ENCODE measurements at places on chromosomes 11 and 22.

GRCh38 chr22:50738649-50739227 is 734 bp downstream of the ACR start:
- DNase-seq = no peak

DNA sequence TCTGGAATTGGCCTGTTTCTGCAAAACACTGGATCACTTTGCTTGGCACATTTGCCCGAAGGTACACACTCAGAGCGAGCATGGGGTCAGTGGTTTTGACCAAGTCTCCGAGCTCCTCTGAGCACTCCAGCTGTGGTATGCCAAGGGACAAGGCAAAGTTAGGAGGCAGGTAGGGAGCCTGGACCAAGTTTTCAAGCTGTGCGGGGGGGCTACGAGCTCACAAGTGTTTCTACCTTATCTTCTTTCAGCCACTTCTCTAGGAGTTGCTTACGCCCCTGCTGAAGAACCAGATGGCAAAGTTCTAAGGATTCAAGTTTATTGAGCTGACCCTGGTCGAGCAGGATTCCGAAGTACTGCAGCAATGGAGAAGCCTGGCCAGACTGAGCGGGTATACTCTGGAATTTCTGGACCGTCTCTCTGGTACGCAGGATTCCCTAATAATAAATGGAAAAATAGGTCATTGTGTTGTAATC is 54.7 kb upstream of the SLC25A1 start:
- no peak for DNase-seq

- DNase-seq = no peak
Observed at GRCh38 chr11:5285703-5286340, 15.9 kb downstream of the OR51B4 start.

- no peak for DNase-seq
Observed at GRCh38 chr11:104549019-104549418, 349.2 kb downstream of the CASP12 start.

GRCh38 chr11:76380159-76380976 is 564 bp downstream of the THAP12 start:
- peak; percentile 78 for DNase-seq

GRCh38 chr11:120381401-120381800 is 45.2 kb downstream of the ARHGEF12 start:
- DNase-seq = no peak

DNA sequence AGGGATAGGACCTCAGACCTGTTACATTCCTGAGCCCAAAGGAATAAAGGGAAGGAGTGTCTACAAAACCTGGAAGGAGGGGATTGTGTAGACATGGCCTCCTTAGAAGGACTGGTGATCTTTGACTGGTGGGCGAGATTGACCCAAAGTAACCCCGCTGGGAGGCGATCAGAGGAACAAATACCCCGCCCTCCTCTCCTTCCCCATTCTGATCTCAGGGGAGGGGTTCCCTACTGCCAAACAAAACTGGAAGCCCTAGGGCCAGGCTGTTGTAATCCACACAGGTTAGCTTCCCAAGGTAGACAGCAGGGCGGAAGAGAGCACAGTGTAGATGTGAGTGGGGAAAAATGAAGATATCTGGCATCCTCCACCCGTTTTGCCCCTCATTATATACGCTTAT is 24.7 kb downstream of the NCF4 start:
- DNase-seq = no peak

DNA sequence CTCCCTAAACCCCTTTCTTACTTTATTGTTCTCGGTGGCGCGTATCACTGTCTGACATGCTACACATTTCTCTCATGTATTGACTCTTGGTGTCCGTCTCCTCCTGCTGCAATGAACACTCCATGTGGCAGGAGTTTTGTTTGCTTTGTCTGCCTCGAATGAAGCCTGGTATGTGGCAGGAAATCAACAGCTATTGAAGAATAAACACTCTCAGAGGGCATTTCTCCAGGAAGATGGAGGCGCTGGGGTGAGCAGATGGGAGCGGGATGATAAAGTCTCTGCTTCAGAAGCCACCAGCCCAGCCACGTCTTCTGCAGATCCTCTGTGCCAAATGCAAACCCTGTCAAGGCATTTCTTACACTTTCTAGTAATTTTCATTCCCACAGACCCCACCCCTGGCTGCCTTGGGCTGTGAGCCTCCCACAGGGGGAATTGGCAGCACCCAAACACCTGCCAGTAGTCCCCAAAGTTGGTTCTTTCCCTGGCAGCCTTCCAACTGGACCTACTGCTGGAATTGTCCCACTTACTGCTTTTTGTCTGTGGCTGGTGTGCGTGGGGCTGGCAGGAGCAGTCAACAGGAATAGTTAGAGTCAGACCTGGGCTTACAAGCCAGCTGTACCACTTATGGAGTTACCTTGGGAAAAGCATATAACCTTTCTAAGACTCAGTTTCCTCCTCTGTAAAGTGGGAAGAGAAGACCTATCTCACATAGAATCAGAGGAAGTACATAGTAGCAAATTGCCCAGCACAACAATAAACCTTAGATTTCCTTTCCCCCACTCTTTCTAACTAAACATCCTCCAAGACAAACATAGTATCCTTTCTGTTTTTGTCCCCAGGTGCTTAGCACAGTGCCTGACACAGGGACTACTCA is 13.3 kb upstream of the IL10RA start:
- DNase-seq = no peak

DNA sequence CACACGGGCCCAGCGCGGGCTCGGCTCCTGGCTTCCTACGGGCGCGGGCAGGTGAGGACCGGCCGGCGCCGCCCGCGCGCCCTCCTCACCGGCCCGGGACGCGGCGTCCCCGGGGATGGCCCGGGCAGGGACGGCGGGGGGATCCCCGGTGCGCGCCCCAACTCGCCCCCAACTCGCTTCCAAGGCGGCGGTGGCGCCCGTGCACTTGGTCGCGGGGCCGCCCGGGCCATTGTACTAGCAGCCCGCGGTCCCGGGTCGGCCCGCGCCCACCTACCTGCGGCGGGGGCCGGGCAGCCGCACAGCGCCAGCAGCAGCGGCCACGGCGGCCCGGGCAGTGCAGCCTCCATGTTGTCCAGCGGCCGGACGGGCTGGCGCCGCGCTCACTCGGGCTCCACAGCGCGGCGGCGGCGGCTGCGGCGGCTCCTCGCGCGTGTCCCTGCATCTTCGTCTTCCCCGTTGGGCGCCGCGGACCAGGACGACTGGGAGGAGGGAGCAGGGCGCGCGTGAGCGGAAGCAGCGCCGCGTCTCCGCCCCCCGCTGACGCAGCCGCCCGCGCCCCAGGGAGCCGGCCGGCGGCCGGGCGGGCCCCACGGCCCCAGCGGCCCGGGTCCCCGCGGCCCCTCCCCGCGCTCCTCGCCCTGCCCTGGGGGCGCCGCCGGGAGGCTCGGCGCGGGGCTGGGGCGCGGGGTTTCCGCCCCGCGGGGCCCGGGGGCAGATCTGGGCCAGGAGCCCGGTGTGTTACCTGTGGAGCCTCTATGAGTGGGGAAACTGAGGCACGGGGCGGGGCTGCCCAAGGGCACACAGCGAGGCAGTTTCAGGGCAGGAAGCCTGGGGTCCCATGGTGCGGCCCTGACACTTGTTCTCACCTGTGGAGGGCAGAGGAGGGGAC is 159.3 kb upstream of the GRK3 start:
- no peak for DNase-seq

GRCh38 chr11:120867531-120867930 is 156.4 kb upstream of the TBCEL start:
- no peak for DNase-seq

DNA sequence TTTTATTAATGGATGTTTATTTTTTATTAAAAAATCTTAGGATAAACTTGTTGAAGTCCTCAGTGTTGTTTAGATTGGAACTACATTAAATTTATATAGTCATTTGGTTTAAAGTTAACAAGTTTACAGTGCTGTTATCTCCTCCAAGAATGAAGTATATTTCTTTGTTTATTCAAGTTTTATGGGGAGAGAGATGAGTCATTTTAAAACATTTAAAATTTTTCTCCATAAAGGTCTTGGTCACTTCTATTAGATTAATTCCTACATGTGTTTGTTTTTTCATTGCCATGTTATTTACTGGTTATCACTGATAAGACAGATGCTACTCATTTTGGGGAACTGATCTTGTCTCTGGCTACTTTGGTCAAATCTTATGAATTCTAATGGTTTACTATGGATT is 429.6 kb downstream of the METTL15 start:
- no peak for DNase-seq

DNA sequence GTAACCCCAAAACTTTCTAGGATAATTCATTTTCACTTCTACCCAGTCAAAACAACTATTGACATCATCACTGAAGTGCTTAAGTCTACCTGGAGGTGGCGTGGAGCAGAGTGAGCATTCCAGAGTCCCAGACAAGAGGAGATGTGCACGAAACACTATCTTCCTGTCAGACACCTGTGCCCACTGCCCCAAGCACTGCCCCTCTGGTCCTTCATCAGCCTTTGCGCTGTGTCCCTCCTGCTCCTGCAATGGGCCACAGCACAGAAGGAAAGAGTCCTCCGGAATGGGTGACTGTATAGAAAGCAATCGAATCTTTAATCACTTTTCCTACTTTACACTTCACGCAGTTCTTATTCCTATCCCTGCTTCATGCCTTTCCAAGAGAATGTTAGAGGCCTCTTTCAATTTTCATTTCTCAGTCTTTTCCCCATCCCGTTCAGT is 512 bp upstream of the GRIA4 start:
- DNase-seq = no peak

- peak; percentile 0 for DNase-seq
Observed at GRCh38 chr22:49132009-49132408, 695.7 kb downstream of the BRD1 start.

DNA sequence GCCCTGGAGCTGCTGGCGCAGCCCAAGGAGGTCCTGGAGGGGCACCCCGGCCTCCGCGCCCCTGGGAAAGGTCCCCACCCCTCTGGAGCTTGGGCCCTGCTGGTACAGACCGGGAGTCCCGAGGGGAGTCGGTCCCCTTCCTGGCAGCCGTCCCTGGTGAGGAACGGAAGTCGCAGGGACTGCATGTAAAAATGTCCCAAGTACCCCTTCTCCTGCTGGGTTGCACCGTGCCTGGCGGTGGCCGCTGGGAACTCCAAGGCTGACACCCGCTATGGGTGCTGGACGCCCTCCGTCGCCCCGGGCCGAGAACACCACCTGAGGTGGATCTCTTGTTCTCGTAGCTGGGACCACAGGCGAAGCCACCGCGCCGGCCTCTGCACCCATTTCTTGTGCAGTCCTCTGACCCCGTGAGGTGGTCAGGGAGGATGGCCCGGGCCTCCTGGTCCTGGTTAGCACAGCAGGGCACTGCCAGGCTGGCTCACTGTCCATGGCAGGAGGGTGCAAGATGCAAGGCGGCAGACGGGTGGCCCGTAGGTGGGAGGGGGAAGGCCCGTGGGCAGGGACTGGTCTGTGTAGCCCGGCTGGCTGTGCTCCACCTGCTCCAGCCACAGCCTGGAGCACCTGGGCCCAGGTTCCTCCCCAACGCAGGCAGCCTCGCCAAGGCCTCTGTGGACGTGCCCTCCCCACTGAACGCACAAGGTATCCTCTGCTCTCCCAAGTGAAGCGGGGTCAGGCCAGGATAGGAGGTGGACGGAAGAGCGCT is 165.2 kb downstream of the IGLL1 start:
- DNase-seq = peak; percentile 66

DNA sequence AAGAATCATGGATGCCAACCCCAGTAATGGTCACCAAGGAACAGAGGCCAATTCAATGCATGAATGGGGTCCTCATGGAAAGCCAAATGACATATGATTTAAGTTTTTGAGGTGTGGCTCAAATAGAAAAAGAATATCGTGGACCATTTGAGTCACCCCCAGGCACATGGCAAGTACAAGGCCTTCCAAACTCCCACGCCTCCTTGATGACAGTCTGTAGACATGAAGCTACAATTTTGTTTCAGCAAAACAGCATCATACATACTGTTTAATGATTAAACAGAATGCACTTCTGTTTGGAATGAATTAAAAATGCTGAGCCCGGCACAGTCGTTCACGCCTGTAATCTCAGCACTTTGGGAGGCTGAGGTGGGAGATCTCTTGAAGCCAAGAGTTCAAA is 7.4 kb downstream of the FADD start:
- DNase-seq = no peak

- DNase-seq = no peak
Observed at GRCh38 chr11:3344327-3345174, 34.4 kb downstream of the ZNF195 start.

DNA sequence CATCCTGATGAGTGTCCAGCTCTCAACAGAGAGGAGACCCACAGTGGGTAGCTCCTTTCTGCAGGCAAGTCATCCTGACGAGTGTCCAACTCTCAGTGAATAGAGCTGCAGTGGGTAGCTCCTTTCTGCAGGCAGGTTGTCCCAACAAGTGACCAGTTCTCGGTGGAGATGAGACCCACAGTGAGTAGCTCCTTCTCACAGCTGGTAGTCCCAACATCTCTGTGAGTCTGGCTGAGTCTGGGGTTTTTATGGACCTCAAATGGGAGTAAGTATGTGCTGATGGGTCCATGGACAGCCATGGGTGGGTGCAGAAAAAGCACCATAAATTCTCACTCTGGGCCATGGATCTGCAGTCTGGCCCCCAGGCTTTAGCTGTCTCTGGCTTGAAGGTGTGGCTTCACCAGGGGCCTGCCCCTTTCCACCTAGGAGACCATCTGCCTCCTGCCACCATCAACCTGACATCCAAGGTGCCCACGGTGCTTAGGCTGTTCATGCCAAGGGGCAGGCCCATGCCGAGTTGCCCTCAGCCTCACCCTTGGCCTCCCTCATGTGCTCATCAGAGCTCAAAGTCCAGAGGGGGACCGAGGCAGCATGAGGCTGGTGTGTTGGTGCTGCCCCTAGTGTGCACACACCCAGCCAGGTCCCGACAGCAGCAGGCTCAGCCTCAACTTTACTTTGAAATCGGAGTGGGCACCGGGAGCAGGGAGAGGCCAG is 15.3 kb downstream of the NPAT start:
- no peak for DNase-seq

GRCh38 chr22:50242406-50242949 is 2.3 kb downstream of the TUBGCP6 start:
- DNase-seq = no peak

DNA sequence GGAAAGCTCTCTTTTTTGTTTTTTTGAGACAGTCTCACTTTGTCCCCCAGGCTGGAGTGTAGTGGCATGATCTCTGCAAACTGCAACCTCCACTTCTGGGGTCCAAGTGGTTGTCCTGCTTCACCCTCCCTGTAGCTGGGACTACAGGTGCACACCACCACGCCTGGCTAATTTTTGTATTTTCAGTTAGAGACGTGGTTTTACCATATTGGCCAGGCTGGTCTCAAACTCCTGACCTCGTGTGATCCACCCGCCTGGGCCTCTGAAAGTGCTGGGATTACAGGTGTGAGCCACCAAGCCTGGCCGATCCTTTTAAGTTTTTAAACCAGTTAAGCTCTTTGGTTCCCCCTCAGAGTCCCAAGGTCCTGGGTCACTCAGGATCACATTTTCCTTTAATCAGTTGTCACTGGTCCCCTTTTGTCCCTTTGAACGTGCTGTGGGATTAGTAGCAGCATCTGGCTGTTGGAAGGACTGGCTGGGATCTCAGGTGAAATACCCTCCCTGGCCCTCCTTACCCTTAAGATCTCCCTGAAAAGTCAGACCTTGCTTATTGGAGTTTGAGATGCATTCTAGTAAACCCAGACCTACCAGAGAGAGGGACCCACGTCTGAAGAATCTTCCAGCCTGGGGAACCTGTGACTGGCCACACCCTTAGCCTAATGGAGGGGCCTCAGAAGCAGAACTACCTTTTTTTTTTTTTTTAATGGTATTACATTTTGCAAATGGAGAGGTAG is 8.1 kb downstream of the MALAT1 start:
- DNase-seq = peak; percentile 83

- no peak for DNase-seq
Observed at GRCh38 chr11:67664213-67664585, 10.2 kb downstream of the ALDH3B2 start.

- DNase-seq = no peak
Observed at GRCh38 chr22:19832476-19833108, 22.1 kb downstream of the GNB1L start.

- DNase-seq = no peak
Observed at GRCh38 chr11:117634756-117635603, 162.0 kb downstream of the DSCAML1 start.

All from coronary artery (tissue), 2 donors.